MCF 10A (cell line): ENCODE measurements at places on chromosomes 13 and 19. TPM values are rescaled to one million over a fixed set of nuclear protein-coding genes. Genes with fewer than 3 reads are reported as not detected.

Gene SIGLEC5
- not detected in 2 replicates for total RNA-seq

Gene CEACAM3
- not detected in 2 replicates for total RNA-seq

DNA sequence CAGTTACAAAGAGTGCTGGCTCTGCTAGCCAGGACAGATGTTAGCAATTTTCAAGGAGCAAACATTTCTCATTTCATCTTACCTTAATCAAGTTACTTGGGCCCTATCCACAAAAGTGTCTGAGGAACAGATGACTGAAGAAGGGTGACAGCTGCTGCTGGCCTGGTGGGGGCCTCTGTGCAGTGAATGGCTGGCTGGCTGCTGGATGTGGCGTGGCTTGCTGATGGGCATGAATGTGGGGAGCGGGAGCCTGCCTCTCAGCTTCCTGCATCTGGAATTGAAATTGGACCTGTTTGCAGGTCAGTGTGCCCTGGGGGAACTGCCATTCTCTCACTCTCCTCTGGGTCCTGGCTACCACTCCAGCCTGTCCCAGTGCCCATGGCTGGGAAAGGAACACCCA, 94.7 kb downstream of the RGCC start:
- DNase-seq: no peak

GRCh38 chr19:11261971-11262839, at the start of gene DOCK6:
TSS of gene DOCK6 (minus strand) at chr19:11262524. CDS start at chr19:11262440, 84 bp downstream.
- DNase-seq: no peak

GRCh38 chr19:32599736-32600157, 18.8 kb downstream of the PDCD5 start:
- peak; percentile 69 for DNase-seq

DNA sequence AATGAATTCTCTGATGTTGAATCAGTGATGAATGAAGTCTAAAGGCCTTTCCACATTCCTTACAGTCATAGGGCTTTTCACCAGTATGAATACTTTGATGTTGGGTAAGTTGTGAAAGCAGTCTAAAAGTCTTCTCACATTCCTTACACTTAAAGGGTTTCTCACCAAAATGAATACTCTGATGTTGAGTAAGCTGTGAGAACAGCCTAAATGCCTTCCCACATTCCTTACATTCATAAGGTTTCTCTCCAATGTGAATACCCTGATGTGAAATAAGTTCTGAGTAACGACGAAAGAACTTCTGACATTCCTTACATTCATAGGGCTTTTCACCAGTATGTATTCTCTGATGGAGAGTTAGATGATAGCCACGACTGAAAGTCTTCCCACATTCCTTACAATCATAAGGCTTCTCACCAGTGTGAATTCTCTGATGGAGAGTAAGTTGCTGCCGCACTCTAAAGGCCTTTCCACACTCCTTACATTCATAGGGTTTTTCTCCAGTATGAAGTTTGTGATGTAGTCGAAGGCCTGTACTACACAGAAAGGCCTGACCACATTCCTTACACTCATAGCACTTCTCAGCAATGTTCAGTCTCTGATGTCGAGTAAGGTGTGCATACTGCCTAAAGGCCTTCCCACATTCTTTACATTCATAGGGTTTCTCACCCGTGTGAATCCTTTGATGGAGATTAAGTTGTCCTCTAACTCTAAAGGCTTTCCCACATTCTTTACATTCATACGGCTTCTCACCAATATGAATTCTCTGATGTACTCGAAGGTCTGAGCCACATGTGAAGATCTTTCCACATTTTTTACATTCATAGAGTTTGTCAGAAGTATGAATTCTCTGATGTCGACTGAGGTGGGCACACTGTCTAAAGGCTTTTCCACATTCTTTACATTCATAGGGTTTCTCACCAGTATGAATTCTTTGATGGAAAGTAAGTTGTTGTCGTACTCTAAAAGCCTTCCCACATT, 19.9 kb downstream of the ZFP30 start:
- no peak for DNase-seq

DNA sequence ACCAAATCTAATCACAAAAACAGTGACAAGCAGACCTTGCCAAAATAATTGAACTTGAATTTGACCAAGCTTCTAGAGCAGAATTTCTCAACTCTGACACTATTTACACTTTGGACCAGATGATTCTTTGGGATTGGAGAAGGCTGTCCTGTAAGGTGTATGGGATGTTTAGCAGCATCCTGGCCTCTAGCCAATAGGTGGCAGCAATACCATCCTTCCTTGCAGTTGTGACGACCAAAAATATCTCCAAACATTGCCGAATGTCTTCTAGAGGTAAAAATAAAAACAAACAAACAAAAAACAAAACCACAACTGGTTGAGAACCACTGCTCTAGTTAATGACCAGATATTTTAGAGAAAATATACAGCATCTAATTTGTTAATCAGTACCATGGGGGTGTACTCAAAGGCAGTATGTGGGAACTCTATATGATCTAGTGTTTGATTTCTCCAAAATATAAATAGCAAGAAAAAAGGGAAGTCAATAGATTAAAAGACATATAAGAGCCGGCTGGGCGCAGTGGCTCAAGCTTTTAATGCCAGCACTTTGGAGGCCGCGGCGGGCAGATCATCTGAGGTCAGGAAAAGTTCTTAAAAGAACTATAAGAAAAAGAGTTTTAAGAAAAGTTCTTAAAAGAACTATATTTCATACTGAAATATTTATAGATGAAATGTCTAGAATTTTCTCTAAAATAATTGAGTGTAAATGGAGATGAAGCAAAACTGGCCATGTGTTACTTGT, 60.9 kb upstream of the ZNF527 start:
- DNase-seq: no peak

DNA sequence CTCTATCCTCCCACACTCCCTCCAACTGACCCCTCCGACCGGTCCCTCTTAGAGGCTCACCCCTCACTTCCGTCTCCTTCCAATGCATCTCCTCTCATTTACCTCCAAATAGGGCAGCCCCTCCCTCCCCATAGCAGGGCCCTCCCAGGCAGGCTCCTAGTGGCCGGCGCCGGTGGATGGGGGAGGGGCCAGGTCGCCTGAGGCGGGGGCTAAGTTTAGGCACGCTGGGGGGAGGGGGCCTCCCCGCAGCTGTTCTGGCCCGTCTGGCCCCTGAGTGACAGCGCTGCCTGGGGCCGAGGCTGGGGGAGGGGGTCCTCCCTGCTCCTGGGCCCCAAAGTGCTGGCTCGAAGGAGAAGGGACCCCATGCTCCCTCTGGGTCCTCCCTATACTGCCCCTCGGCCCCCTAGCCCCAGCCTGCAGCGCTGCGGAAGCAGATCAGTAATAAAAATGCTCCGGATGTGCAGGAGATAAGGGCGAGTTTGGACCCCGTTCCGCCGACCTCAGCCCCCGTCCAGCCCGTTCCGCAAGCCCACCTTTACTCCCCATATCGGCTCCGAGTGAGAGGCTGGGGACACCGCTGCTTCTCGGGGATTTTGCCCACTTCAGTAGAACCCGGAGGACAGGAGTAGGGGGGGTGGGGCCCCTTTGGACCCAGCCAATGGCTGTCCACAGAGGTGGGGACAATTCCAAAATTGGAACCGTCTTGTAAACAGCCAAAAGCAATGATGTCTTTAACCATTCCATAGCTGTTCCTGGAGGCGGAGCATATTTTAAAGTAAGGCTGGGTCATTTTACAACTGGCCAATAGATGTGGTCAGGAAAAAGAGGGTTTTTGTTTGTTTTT, 4.0 kb downstream of the RTN2 start:
- peak; percentile 26 for DNase-seq
